ENCODE measurements at places on chromosomes 7 and 10.

DNA sequence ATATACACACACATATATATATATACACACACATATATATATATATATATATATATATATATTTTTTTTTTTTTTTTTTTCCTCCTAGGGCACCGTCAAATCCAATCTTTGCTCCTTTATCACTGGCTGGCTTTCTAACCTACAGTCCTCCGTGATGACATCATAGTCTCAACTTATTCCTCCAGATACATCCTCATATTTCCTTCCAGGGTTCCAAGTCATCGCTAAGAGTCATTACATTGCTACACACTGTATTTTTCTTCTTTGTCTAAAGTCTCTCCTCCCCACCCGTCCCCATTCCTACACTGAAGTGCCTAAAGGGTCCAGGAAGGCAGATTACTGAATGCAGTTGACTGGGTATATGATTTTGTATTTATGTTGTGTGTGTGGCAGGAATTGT lies 1.1 kb upstream of the FAM200A start:
- DNase-seq = no peak

GRCh38 chr10:71045204-71045809 lies 156.9 kb upstream of the PCBD1 start:
- DNase-seq = peak; percentile 7

GRCh38 chr7:28536259-28536658 lies 123.9 kb downstream of the CREB5 start:
- DNase-seq = no peak

DNA sequence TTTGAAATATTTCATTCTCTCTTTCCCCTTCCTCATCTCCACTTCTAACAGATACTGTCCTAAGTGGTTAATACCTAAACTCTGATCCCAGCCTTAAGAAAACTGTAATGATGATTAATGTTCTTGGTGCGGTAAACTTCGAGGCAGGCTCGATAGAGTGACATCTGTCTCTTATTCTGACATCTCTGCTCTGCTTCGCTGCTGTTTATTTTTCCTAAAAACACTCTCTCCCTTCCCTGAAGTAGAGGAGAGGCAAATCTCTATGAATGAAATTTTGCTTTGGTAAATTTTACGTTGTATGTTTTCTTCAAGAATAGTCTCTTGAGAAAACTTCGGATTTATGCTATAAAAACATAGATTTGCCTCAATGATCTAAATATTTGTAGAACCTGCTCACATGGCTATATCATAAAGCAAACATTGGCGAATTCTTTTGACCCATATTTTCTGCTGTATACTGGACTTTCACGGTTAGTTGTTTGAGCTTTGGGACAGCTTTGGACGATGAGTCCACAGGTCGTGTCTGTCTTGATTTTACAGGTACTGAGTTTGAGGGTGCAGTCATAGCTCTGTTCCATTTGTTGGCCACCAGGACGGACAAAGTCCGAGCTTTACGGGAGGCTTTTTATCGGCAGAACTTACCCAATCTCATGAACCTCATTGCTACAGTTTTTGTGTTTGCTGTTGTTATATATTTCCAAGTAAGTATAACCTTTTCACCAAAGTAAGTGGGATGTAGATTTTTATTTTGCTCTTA lies 27.1 kb downstream of the SEC61A2 start:
- no peak for DNase-seq

- no peak for DNase-seq
Measured at GRCh38 chr7:30965883-30966282, 2.1 kb downstream of the GHRHR start.

- no peak for DNase-seq
Measured at GRCh38 chr7:106756884-106757283, 95.9 kb upstream of the CCDC71L start.

- no peak for DNase-seq
Measured at GRCh38 chr7:8436965-8437364, 3.6 kb downstream of the NXPH1 start.

DNA sequence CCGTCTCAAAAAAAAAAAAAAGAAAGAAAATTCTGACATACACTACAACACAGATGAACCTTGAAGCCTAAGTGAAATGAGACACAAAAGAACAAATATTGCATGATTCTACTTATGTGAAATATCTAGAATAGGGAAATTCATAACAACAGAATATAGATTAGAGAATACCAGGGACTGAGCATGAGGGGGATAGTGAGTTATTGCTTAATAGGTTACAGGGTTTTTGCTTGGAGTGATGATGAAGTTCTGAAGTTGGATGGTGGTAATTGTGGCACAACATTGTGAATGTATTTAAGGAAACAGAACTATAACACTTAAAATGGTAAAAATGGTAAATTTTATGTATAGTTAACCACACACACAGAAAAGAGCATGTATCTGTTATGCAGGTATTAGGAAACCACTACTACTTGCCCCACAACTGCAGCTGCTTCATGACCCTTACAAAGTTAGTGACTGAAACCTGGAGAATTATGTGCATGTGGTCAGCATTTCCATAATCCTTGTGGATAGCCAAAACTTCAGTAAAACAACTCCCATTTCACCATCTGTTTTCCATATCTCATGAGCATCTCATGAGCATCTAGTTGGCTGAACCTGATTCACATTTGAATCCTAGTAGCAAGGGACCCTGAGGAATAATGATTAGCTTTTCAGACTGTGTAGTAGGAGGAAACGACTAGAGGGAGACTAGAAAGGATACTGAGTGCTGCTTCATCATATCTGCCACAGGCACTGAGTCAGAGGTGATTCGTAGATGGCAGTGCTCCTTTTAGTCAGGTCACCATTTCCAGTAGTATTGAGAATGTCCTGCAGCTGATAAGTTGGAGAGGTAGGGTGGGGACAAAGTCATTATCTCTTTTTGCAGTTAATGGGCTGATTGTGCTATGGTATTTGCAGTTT lies 26.3 kb downstream of the SAMD8 start:
- peak; percentile 36 for DNase-seq

All from bone marrow (tissue), 2 donors.